ENCODE measurements at places on chromosomes 1 and 21. TPM values are rescaled to one million over a fixed set of nuclear protein-coding genes. Genes with fewer than 3 reads are reported as not detected.

DNA sequence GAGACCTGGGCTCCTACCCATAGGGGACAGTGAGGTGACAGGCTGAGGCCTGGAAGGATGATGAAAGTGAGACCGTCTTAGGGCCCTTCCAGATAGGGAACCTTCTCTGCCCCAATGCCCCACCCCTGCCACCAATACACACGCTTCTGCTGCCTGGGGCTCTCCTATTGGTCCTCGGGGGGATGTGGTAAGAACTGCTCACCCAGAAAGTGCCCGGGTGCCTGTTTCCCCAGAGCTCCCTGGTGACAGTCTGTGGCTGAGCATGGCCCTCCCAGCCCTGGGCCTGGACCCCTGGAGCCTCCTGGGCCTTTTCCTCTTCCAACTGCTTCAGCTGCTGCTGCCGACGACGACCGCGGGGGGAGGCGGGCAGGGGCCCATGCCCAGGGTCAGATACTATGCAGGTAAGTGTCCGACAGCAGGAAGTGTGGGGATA is 948 bp downstream of the SEMA4A start:
- no peak for DNase-seq

PLPPR4 gene
- polyA plus RNA-seq, result 2.3 TPM

DNA sequence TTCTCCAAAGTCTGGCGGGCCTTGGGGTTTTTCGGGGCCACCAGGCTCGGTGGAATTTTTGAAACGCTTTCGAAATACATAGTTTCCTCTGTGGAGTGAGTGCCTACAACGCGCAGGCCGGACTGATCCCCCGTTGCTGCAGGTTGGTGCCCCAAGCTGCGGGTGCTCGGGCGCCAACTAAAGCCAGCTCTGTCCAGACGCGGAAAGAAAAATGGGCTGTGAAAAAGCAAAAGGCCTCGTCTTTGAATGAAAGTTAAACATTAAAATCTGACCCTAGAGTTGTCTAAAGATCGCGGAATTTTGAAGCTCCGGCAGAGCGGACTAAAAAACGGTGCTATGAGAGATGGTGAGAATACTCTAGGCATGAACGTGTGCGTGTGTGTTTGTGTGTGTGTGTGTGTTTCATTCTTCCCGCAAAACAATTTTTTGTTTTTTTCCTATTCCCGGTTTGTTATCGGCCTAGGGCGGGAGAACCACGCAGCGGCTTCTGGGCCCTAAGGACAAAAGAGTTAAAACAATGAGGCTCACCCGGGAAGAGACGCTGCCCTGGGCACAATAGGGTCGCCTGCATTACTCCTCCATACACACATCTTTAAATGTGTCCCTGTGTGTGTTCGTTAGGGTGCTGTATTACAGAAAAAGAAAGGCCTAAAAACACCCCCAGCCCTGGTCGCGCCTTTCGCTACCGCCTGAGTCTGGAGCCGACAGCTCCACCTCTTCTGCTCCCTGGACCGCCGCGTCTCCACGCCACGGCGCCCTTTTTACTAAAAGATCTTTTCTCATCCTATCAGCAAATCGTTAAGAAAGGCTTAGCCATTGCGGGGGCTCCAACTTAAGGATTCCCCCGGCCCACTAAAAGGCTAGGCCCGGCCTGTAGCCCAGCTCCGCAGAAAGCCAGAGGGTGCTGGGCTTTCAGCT is 3.2 kb downstream of the TBX15 start:
- no peak for DNase-seq

- no peak for DNase-seq
These were observed 159.7 kb upstream of the NRIP1 start for GRCh38 chr21:15224346-15225086.

DNA sequence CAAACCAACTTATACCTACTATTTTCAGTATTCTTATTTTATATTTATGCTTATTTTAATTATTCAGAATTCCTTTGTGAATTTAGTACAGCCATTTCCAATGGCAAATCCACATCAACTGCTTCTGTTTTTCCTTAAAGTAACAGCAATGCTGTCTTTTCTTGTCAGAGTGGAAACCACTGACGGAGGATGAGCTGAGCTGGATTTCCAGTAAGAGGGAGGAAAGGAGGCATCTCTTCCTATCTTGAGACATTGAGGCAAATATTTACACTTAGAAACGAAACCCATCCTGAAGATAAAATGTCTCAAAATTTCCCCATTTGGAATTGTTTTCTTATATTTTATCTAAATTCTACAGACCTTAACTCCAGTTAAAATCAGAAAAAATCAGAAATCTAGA is 66.1 kb upstream of the SLC44A3 start:
- DNase-seq, result no peak

Measured in left kidney (tissue), 8 donors.